Activated naive CD4-positive, alpha-beta T cell treated with anti-CD3 and anti-CD28 coated beads, Interleukin-2, amount 50 U/mL, for 16 hours (primary cell): ENCODE measurements at places on chromosomes 4 and X.

DNA sequence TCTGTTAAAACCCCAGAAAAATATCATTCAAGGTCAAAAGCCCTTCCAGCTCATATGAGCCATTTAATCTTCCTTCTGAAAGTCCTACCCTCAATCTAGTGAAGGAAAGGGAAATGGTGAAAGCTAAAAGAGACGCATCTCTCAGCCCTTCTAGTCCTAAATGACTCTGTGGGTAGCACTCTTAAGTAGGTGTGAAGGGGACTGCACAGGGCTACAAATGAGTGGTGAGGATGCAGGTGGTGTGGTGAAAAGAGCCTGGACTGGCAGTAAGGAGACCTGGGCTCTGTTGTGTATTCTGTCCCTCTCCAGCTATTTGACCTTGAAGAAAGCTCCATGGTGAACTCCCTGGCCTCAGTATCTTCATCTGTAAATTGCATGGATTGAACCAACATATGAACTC is 671.8 kb upstream of the DIPK2B start:
- DNase-seq, result no peak

- no peak for DNase-seq
Measured at GRCh38 chr4:16505267-16505666, 279.0 kb upstream of the TAPT1 start.

DNA sequence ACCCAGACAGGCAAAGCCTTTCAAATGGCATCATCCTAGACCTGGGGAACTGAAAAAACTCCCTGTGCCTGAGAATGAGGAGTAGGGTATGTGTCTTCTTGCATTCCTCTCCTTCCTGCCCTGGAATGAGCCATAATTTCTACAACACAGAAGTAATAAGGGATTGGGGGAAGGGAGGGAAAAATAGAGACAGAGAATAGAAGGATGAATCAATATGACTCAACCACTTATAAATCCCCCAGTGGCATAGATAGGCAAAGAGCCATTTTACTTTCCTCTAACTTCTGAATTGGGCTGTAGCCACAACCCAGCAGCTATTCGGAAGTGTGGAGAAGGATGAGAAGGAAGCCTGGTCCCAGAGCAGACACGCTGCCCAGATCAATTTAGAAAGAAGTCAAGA is 99.9 kb downstream of the NHS start:
- DNase-seq, result no peak

- no peak for DNase-seq
Measured at GRCh38 chr4:139887376-139887802, 221.8 kb downstream of the MGST2 start.

- DNase-seq, result no peak
Measured at GRCh38 chr4:55030589-55030988, 94.8 kb downstream of the KDR start.

- DNase-seq, result no peak
Measured at GRCh38 chrX:47059142-47059874, 18.9 kb upstream of the RGN start.

DNA sequence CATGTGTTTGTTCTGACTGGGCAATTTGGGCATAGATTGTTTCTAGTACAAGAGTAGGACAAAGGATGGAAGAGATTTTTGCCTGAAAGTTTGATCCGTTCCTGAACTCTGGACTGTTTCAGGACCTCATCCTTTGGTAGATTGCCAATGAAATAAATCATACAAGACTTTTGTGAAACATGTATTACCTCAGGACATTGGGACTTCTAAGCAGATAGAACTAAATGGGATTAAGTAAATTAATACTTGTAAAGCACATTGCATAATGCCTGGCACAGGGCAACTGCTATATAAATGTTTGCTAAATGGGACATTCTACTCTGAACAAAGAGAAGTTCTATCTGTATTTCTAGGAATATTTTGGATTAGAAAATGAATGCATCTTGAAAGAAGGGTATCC is 164.8 kb upstream of the RPS6KA3 start:
- DNase-seq, result no peak

DNA sequence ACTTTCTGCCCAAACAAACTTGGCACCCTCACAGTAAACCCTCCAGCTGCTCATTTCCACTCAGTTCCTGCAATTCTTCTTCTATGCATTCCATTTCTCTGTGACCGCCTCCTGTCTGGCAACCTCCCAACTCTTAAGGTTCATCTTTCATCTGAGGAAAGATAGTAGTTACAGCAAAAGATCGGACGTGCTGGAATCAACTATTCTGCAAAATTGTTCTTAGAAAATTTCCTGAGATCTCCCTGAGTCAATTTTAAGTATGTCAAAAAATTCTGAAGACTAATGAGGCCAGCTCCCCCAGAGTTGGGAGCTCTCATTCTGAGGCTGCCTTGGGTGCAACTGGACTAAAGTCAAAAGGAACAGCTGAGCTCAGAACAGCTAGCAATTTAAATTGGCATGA is 1026.0 kb downstream of the ADGRL3 start:
- no peak for DNase-seq
